ENCODE measurements at places on chromosomes 3 and 15.

GRCh38 chr15:64058279-64058678, 12.0 kb upstream of the DAPK2 start:
- no peak for DNase-seq

GRCh38 chr3:48064292-48064829, 48.1 kb upstream of the MAP4 start:
- DNase-seq = no peak

- DNase-seq = no peak
These were observed 234.3 kb upstream of the CCDC54 start for GRCh38 chr3:107142786-107143575.

- DNase-seq = no peak
These were observed 44.4 kb upstream of the TNFAIP8L3 start for GRCh38 chr15:51139091-51139490.

GRCh38 chr3:180311242-180311641, 274.5 kb upstream of the PEX5L start:
- DNase-seq = no peak

DNA sequence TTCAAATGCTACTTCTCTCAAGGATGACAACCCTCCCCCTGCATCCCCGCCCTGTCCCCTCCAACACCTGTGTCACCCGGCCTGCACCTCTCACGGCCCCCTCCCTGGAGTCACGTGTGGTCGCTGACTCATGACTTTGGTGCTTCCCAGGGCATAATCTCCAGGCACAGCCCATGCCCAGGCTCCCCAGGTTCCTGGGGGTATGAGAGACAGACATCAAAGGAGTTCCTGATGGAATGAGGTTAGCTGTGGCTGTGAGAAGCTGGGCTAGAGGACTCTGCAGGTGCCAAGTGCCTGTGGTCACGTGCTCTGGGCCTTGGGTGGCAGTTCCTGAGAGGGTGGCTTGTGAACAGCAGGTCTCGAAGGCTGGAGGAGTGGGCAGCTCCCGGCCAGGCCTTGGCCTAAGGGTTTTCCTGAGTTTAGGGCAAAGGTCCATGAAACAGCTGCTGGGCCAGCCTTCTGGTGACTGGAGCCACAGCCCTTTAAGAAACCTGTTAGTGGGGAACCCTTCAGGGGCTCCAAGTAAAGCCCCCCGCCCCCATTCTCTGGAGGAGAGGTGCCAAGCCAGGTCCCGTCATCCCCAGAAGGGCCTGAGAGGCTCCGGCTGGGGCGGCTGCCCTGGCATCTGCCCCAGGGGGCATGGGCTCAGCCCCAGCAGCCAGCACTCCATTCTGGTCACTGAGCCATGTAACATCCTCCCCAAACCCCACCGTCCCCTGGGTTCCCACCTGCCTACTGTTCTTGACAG, 230.0 kb downstream of the XXYLT1 start:
- DNase-seq = no peak

DNA sequence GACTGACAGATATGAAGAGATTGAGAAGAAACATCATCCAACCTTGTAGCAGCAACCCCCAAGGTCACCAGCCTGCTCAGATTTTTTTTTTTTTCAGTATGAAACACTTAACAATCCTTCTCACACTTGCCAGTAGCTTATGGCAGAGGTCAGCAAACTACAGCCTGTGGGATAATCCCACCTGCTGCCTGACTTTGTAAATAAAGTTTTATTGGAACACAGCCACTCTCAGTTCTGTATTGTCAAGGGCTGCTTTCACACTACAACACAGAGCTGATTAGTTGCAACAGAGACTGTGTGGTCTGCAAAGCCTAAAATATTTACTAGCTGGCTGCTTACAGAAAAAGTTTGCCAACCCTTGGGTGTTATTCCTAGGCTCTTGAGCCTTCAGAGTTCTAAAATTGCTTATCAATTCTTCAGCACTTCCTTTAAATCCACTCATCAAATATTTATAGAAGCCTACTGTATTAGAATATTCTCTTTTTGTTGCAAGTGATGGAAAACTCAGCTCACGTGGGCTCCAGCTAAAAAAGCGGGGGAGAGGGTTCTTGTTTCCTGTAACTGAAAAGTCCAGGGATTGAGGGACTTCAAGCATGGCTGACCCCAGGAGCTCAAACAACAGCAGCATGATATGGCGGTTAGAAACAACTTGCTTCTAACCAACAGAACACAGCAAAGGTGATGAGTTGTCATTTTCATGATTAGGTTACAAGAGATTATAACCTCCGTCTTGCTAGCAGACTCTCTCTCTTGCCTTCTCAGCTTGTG, 246.1 kb downstream of the SHQ1 start:
- no peak for DNase-seq

DNA sequence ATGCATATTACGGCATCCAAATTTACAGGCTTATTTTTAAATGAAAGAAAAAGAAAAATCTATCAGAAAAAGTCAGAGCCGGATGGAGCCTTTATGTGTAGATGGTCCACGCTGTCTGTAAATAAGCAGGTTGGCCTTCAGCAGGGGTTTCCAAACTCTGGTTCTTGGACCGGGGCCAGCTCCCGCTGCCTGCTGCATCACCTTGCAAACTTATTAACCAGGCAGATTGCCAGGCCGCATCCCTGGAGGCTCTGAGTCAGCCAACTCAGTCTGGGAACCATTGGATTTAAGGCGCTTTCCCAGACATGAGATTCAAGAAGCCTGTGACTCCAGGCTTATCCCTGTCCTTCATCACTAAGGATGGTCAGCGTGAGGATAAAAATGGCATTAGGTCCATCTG, 212.4 kb downstream of the OPA1 start:
- peak; percentile 71 for DNase-seq

DNA sequence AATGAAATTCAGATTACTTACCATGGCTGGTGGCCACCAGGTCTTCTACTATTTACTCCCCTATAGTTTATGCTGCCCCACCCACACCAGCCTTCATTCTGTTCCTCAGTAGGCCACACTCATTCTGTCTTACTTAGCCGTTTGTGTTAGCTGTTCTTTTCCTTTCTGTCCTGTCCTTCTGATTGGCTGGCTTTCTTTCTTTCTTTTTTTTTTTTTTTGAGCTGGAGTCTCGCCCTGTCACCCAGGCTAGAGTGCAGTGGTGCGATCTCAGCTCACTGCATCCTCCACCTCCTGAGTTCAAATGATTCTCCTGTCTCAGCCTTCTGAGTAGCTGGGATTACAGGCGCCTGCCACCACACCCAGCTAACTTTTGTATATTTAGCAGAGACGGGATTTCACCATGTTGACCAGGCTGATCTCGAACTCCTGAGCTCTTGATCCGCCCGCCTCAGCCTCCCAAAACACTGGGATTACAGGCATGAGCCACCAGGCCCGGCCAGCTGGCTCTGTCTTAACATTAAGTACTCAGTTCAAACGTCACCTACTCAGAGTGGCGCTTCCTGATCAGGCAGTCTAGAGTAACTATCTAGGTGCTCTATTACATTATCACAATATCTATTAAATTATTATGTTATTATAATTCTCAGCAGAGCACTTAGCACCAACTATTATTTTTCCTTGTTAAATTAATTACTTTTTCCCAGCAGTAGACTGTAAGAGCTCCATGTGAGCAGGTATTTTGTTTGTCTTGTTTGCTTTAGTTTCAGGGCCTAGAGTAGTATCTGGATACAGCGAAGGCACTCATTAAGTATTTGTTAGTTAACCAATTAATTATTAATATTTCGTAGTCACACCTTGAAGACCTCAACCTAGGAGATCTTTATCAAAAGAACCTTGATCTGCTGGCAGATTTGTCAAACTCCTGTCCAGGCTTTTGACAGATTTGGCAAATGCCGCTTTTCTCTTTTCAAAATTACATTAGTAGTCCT, 6.4 kb downstream of the CMSS1 start:
- DNase-seq = no peak

DNA sequence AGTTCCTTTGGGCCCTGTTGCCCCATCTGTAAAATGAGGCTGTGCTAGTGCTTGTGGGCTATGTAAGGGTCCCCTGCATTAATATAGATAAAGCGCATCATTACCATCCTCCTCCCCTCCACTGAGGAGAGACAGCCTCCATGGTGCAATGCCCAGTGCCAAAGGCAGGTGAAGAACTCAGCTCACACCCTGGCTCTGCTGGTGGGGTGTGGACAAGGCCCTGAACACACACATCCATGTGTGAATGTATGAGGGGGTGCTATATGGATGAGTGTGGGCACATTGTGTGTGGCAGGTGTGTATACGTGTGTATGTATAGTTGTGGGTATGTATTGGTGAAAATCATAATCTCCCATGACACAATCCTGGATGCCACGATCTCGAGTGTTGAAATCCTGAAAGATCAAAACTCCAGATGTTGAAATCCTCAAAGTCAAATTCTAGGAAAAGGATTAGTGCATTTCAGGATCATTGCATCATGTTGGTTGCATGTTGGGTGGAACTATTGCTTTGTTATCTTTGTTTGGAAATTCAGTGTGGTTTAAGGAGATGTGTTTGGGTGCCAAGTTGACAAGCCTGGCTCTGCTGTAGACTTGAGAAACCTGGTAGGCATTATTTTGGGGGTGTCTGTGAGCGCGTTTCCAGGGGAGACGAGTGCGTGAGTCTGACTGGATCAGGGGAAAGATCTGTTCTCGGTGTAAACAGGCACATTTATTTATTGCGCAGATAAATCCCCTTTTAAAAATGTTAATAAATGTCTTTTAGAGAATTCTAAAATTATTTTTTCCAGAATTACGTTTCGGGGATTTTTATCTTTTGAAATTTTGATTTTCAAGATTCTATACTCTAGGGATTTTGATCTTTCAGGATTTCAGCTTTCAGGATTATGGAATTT, 42.0 kb upstream of the SEC61A1 start:
- no peak for DNase-seq

- no peak for DNase-seq
These were observed 27.8 kb downstream of the GAP43 start for GRCh38 chr3:115651087-115651486.

DNA sequence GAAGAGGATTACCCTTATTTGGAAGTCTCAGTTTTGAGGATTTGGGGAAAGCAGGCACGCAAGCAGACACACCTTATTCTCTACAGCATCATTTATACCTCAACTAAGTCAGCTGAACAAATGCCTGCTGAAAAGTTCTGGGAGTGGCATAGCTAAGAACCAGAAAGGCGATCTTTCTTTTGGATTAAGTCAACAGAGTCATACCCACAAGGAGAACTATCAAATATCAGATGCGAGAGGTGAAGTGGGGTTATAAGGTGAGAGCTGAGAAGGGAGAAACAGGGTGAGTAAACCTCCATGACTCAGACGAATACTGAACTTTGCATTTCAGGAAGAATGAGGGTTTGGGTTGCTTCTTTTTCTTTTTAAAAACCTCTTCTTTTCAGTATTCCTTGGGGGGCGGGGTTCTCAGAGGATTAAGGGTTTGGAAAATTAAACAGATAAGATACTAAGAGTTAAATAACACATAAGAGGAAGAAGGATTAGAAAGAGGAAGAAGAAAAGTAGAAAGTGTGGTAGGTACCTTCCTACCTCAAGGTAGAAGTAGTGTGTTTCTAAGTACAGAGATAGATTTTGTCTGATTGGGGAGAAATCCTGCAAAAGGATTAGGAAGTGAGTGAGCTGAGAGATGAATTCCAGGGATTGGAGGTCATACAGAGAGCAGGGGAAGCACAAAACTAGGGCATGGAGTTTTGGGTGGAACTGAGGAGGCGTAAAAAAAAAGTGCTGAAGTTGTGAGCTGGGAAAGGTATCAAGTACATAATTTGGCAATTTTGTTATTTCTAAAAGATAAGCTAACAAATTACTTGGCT, 41.3 kb upstream of the ICE2 start:
- no peak for DNase-seq

GRCh38 chr3:161673866-161674265, 177.3 kb downstream of the OTOL1 start:
- no peak for DNase-seq

DNA sequence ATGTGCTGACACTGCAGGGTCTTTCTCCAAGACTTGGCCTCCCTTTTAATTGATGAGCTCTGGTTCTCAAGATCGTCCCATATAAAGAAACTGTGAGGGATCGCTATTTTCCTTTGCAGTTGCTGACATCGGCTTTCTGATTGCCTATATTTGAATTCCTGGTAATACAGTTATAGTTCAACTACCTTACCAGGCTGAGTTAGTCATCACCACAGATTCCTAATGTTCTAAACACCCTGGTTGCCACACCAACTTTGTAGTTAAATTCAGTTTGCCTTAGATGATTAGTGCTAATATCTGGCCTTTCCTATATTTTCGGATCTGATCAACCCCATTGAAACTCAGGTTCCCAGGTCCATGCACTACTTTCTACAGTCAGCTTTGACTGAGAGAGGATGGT, 125.0 kb downstream of the GMNC start:
- DNase-seq = no peak

DNA sequence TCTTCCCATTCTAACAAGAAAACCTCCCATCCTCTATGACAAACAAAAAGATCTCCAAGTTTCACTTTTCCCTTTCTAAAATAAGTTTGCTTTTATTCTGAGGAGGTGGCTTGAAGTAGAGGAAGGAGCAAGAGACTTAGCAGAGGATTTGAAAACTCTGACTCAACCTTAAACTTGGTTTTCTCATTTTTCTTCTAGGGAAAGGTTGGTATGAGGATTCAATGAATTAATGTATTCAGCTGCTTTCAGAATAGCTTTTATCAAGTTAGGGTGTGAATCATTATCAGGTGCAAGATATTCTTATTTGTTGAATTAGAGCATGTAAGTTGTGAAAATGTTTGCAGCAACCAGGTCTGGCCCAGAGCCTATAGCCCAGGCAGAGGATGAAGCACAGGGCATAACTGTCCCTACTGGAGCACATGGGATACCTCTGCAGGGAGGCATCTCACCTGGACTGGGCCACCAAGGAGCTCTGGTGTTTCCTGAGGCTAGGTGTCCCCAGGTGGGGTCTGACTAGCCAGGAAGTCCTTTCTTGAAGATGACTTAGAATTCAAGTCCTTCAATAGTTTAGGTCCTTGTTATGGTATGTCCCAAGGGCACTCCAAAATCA, 42.3 kb downstream of the SATB1 start:
- DNase-seq = no peak

- no peak for DNase-seq
These were observed 6.1 kb downstream of the KIF7 start for GRCh38 chr15:89649013-89649625.

DNA sequence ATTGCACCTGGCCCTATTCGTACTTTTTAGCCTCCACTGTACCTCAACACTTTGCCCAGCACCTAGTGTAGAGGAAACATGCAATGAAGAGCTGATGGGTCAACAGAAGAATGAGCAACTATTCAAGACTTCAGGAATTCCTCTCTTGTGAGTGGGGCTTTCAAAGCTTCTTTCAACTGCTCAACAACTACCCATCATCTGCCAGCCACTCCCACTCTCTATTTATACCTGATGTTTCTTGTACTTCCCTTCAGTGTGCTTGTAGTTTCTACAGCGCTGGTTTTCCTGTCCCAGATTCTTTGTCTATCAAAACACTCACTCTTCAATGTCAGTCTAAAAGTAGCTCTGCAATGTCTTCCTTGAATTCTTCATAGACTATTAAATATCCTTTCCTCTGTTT, 168.3 kb upstream of the LPP start:
- no peak for DNase-seq

GRCh38 chr15:79682285-79682684, 214.5 kb downstream of the MTHFS start:
- peak; percentile 62 for DNase-seq
